ENCODE measurements at places on chromosomes 6 and 20.

GRCh38 chr20:4484379-4484997 lies 237.2 kb upstream of the PRND start:
- no peak for DNase-seq

DNA sequence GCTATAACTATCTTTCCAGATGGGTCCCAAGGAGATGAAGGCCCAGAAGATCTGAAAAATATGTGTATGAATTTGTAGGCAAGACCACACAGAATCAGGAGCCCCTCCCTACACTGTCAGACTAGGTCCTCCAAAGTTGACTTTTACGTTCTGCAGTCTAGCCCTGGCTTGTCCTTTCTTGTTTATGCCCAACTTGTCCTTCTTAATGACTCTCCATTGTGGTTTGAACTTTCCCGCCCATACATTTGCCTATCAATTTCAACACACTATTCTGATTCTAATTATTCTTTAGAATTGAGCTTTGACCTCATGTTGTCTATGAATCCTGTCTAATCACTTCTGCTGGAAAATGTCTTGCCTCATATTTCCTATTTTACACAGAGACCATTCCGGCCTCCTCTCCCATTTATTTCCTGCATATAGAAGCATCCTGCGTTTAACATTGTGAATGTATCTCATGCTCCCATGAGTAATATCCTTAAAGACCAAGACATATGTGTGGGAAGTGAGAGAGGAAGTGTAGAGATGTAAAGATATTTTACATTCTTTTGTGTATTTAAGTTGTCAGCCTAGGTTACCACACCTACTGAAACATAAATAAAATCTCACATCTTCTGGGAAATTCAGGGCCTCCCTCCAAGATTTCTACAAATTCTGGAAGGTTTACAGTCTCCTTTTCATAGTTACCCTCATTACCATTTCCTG lies 348.3 kb downstream of the BCKDHB start:
- DNase-seq: no peak

- no peak for DNase-seq
These were observed 330.5 kb downstream of the EPHA7 start for GRCh38 chr6:93088621-93089501.

DNA sequence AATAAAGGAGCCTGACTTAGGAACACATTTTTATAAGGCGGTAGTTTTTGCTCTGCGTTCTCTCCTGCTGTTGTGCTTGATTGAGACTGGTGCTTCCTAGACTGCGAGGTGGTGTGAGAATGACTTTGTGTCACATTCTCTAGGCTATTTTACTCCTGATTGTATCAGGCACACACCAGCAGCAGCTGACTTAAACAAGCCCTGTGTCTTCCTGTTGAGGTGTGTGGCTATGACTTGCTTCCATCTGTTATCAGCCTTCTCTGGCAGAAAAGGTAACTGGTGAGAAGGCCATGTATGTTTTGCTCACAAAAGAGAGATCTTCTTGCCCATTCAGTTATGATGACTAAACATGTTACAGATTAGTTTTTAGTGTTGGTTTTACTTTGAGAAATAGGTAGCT lies 43.4 kb downstream of the CLVS2 start:
- DNase-seq: no peak

DNA sequence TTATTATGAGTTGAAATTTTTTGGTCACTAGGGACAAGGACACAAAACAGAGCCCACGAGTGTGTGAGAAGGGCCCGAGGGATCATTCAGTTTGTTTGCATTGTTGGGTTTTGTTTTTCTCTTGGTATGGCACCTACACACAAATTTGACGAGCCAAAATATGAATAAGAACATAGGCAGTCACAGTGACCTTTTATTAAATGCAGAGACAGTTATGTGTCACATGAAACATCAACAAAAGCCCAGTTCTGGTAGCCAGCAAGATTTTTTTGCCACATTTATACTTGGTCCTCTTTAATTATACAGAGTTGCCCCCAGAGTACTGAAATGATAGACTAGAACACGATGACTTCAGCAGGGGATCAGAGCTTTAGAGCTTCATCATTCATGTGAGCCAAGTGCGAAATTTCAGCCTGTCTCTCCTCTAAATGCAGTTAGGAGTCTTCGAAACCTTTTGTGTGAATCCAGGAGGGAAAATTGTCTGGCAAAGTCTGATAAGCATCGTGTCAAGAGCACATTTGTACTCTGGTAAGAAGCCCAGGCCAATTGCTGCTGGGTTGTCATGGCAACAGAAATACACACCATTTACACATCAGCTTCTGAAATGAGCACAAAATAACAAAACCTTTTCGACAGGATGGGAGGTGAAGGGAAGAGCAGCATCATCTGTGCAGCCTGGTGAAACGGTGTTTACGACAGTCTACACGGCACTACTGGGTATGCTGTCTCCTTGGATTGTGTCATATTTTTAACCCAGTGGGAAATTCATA lies 79.2 kb upstream of the RIPOR2 start:
- DNase-seq: no peak

DNA sequence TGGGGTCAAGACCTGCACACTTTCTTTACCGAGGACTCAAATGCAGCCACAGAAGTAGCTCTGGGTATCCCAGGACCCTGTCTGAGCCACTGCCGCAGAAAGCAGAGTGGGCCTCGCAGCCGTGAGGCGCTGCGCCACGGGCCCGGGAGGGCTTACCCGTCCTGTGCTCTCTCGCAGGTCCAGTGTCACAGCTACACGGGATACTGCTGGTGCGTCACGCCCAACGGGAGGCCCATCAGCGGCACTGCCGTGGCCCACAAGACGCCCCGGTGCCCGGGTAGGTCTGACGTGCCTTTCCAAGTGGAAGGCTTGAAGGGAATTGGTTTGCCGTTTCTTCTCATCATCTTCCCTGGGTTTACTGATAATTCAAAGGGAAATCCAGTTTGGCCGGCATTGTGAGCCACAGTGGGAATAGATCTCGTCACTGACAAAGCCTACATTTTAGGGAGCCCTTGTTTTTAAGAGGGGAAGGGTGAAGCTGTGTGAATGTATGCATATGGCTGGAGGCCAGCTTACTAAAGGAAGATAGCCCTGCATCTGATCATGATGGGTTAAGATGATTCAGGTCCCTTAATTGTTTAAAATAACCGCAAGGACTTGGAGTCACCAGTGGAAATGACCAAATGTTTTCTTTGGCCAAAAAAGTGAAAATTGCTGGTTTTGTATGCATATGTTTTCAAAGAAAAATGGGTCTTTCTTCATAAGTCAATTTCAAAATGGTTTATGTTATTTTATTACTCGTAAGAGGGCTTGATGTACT lies 86.6 kb downstream of the SMOC2 start:
- DNase-seq: no peak

GRCh38 chr20:37511610-37512275 lies 9.3 kb upstream of the NNAT start:
- no peak for DNase-seq

DNA sequence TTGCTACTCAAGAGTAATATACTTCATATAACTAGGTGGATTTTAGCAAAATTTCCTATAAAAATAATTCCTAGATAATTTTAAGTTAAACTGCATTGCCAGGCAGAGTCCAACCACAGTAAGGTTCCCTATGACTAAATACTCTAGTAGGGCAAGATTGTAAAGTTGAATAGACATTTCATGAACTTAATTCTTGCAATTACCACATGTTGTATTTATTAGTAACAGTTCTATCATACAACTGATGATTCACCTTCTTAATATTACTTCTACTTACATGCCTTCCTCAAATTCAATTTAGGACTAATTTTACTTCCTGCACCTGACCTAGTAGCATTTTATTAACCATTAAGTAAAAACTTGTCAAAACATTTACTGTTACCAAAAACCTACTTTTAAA lies 266.7 kb upstream of the THEMIS start:
- DNase-seq: no peak

DNA sequence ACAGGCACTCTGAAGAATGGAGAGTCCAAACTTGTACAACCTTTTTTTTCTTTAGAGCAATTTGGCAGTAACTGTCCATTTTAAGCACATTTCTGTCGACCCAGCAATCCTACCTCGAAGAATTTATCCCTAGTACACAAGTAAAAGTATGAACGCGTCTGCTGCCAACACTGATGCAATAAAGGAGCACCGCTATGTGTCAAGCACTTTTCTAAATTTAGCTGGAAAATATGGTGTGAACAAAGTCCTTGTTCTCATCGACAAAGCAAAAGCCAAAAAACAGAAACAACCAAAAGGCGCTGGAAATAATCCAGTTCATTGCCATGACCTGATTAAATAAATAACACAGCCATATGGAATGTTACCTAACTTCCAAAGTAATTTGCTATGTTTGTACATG lies 1.1 kb downstream of the DPM1 start:
- no peak for DNase-seq

Data from mucosa of descending colon (tissue), 3 donors.